ENCODE measurements at places on chromosomes 7 and 10.

DNA sequence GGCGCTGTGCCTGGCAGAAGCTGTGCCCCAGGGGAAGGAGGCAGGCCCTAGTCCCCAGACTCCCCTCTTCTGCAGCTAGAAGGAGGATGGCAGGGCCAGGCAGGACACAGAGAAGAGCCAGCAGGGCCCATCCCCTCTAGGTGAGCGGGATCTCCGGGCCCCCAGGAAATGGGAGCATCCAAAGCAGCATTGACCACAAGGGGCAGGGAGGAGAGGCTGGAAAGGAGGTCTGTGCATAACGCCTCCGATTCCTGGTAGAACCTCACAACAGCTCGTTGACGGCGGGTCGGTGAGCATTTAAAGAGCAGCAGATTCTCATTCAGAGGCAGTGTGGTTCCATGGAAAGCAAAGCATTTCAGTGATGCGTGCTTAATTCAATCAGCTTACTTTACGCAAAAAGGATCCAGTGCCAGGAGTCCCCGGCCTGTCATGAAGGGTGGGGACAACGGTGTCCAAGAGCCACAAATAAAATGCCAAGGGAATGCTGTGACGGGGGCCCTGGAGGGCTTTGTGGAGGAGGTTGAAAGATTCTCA is 41.0 kb downstream of the CLRN3 start:
- no peak for DNase-seq

DNA sequence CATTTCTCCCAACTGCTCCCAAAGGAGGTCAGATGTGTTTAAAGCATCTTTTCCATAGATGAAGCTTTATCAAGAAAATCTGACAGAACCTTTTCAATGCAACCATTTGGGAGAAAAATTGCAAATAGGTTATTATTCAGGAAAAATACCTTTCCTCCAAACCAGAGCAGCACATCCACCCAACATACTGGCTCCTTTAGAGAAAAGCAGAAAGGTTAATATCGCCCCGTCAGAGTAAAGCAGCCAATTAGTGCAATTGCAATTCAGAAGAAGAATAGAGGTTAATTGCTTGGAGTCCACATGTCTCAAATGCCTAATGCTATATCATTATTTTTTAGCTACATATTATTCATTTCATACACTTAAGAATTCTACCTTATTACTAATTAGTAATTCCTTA is 48.9 kb upstream of the HSPA12A start:
- DNase-seq = no peak

GRCh38 chr7:3042861-3043489 is 692 bp downstream of the CARD11 start:
- no peak for DNase-seq

DNA sequence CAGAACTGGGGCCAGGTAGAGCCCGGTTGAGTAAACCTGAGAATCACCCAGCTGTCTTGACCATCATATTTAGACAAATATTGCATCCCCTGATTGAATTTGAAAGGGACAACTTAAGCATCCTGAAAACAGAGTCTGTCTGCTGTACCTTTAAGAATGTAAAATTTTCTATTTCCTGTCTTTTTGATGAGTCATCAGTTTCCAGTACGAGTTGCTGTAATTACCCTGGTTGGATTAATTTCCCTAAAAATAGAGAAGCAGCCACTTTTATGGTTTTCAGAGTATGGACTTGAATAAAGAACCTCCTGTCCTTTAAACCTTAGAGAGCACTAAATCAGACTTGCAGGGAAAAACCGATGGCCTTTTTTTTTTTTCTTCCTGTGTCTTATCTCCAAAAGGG is 164.6 kb upstream of the SH2B2 start:
- no peak for DNase-seq

DNA sequence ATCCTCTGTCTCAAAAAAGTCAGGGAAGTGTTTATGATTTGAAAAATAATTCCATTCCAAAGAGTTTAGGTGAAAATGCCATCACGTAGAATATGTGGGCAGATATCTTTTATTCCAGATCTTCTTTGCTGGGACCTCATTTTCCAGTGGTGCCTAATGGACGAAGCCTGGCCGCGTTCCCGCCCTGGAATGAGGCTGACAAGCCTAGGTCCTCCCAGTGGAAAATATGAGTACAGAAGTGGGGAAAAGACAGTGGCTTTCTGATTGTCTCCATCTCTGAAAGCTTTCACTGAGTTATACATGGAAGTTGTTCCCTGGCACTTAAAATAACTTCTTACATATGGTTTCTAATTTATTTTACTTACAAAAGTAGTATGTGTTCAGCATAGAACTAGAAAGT is 139.4 kb downstream of the TACC2 start:
- DNase-seq = no peak

GRCh38 chr7:135150072-135150782 is 2.4 kb downstream of the TMEM140 start:
- no peak for DNase-seq

DNA sequence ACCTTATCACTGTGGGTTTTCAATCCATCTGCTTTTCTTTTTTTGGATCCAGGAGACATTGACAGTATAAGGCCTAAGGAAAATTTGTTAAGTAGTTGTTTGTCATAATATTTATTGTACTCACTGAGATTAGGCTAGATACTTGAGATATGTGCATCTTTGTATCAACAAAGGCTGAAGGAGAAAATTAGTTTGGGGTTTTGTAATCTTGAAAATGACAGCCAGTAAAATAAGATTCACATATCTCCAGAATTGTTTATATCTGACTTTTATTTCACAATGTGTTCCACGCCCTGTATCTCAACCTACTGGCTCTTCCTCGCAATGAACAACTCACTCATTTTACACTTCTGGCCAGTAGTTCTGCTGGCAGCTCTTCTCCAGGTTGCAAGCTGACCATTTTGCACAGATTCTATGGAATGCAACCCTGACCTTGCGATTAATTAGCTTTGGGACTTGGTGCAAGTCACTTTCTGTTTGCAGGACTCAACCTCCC is 132.7 kb downstream of the GATA3 start:
- DNase-seq = no peak

- DNase-seq = no peak
Measured at GRCh38 chr10:29859521-29860130, 199.8 kb downstream of the JCAD start.

GRCh38 chr7:23114896-23115295 is 9.3 kb downstream of the KLHL7 start:
- no peak for DNase-seq

DNA sequence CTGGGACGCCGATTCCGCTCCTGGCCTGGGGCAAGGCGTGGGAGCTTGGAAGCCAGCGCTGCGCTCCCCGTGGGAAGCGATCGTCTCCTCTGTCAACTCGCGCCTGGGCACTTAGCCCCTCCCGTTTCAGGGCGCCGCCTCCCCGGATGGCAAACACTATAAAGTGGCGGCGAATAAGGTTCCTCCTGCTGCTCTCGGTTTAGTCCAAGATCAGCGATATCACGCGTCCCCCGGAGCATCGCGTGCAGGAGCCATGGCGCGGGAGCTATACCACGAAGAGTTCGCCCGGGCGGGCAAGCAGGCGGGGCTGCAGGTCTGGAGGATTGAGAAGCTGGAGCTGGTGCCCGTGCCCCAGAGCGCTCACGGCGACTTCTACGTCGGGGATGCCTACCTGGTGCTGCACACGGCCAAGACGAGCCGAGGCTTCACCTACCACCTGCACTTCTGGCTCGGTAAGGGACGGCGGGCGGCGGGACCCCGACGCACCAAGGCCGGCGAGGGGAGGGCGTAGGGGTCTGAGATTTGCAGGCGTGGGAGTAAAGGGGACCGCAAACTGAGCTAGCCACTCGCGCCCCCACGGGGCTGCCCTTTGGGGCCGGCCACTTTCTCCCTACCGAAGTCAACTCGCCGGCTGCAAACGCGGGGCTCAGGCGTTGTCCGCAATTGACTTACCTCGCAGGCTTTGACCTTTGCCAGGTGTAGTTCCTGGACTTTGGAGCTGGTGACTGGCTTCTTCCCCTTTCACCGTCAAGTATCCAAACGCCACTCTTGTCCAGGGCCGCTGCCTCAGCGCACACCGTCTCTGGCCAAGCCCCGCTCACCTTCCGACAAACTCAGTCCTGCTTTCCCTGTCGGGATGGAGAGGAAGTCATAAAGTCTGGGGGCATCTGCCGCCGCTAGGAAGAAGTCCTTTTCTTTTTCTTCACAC is at the start of gene SCIN:
SCIN (plus strand) TSS at position 187 of the 928 bp plus-strand sequence; CDS start at position 254, 67 bp downstream.
- DNase-seq = peak; percentile 67

DNA sequence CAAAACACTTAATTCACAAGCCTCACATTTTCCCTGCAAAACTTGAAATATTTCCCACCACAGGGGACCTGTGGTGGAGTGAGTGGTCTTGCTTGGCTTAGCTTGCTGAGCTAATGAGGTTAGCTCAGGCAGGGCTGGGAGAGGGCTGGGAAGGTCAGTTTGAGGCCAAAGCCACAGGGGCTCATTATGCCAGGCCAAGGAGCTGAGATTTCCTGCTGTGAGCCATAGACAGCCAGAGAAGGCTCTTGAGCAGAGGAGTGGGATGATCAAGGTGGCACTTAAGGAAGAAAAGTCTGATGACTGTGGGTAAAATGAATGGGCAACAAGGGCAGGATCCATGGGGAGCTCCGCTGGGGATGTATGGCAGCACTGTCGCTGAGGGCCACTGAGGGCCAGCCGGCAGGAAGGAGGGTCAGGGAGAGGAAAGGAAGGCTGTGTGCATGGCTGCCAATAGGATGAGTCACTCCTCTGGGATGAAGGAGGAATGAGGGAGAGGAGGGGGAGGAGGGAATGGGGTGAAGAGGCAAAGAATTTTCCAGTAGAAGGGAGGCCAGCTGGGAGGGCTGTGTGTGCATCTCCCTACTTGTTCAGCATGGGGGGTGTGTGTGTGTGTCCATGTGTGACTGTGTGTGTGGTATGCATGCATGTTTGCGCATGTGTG is 18.7 kb upstream of the ZNF488 start:
- peak; percentile 74 for DNase-seq

DNA sequence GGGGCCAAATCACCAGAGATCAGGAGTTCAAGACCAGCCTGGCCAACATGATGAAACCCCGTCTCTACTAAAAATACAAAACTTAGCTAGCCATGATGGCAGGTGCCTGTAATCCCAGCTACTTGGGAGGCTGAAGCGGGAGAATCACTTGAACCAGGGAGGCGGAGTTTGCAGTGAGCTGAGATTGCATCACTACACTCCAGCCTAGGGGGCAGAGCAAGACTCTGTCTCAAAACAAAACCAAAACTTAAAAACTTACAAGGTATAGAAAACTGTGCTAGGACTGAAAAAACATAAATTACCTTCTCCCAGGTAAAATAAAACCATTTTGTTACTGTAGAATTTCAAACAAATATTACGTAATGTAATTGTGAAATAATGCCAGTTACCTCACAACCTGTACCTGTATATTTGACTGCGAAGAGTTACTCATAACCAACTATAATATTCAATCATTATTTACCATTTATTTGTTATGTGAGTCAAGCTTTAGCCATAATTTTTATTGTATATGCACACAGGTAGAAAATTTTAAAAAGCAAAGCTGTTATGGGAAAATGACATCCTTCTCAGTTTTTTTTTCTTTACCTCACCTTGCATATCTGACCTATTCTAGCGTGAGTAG is 180.9 kb downstream of the SEMA3A start:
- DNase-seq = no peak

DNA sequence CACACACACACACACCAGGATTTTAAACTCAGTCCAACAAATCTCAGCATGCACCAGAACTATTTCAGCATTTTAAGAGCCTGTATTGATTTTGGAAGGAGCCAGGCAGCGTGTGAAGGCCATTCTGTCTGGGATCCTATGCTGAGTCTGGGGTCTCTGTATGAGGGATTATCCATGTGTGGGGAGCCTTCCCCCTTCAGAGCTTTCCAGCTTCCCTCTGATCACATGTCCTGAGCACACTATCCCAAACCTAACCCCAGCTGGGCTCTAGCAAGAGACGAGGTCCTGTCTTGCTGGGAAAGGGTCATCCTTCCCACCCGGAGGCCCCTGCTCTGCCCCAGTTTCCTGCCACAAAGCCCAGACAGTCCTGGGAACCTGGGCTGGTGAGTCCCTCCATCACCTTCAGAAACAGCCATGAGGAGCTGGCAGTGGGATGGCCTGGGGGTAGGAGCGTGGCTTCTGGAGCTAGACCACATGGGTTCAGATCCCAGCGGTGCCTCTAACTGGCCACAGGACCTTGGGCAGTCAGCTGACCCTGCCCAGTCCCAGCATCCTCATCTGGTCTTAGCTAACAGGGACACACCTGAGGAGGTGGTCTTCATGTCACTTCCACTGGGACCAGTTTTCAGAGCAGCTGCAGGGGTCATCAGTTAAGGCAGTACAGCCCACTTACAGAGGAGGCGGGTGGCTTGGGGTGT is 79.6 kb upstream of the RET start:
- no peak for DNase-seq

DNA sequence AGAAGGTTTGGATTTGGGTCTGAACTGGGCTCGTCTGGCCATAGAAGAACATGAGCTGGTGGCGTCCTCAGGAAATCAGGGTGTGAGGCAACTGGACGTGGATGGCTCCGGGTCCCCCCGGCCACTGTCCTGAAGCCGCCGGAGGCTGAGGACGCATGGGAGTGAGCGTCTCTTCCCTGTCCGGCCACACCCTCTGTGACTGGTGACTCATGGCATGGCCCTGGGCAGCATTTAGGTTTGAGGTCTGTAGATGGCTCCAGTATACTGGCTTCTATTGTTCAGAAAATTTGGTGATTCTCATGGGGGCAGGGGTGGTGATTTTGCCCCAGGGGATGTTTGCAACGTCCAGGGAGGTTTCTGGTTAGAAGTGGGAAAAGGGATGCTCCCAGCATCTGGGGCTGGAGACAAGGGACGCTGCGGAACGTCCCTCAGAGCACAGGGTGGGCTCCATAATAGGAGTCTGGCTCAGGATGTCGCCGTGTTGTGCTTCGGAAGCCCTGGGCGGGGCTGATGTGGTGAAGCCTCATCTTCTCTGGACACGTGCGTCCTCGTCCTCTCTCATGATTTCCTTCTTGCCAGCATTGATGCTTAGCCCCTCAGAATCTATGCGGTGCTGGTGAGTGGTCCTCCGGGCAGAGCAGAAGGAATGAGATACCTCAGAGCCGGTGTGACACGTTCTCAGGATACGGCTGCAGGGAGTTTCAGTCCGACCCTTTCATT is 49.9 kb downstream of the PITRM1 start:
- no peak for DNase-seq
